ENCODE measurements at places on chromosomes 5 and 9.

DNA sequence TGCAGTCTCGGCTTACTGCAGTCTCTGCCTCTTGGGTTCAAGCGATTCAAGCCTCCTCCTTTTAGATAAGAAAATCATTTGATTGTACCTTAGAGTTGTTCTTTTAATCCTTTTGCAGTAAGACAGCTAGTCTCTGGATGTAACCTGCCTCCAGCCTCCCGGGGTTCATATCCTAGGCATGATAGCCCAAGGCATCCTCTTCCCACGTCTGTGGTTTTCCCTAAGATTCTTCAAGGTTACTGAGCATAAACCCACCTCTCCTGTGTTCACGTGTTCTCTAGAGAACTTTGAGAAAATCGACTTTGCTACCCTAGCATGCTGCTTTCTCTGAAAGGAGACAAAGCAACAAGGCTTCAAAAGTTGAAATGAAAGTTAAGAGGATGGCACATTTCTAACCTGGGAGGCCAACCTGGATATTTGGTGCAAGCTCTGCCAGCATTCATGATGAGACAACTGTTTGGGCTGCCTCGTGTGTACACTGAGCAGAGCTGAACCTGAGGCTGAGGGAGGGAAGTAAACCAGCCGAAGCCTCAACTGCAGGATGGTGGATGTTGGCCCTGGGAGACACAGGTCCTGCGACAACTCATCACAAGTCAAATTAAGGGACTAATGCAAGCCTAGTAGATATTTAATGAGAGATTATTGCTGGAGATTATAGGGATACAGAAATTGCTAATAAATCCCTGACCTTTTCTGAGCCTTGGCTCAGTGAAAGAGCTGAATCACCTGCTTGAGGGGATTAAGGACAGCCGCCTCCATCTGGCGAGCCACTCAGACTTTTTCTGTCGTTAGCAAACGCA is 261.8 kb downstream of the ARHGAP26 start:
- no peak for DNase-seq

DNA sequence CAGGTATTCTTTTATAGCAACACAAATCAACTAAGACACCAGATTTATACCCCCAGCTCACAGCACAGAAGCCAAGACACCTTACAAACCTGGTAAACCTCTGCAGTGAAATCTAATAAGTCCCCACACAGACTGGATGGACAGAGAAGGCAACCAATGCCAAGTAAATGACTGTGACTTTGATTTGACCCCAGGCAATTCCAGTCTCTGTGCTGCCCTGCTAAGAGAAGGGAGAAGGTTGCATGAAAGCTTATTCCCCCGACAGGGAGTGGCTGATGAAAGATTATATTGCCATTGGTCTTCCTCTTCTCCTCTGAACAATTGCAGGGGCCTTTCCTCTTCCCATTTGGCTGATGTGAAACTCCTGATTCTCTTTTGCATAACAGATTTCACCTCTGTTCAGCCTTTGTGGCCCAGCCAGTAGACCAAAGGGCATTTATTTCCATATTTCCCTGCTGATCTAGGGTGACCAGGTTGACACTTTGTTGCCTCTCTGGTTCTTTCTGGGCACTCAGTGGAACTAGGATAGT is 107.6 kb downstream of the ADRB2 start:
- DNase-seq: no peak

DNA sequence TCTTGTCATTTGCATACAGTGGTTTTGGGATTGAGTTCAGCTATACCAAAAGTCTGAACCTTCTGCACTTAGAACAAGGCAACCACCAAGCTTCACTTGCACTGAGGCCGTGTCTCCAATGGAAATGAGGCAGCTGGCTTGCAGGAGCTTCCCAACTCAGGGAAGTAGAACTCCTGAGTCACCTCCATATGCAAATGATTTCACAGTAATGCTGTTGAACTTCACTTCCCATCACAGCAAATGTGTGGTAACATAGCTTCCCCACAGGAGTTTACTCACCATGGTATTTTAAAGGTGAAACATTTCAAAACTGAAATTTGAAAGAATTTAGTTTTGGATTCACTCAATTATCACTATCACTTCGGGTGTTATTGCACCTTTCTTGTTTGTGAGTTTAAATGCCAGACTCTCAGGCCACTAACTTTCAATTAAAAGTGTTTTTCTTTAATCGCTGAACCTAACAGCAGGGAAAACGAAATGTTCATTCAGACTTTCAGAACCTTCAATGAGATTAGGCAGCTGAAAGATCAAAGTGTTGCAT is 9.0 kb downstream of the CD274 start:
- no peak for DNase-seq

GRCh38 chr5:62606878-62607277 is 28.3 kb downstream of the LRRC70 start:
- no peak for DNase-seq

DNA sequence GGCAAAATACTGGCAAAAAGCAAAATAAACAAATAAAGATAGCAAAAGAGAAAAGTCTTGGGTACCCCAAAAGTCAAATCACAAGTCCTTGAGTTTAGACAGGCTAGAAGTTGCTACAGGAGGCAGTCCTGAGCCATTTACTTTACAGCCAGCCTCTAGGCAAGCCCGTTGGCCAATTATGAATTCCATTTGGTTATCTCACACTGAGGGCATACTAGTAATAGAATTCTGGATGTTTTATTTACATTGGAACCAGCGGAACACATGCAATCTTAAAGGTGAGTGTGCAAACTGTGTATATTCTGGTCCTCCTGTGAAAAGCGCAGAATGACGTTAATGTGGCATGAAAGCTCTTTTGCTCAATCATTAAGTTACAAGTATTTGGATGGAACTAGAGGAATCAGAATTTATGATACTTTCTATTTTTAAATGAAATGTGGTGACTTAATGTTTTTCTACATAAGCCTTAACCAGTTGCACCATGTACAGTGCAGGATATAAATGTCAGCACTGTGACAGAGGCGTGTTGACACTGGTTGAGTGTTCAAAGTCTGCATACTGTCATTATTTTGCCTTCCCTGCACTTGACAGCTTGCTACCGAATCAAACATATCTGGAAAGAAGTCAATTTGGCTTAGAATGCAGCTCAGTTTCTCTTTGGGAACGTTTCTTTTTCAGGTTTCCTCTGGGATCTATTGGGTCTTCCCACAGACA is 7.9 kb downstream of the GDNF start:
- DNase-seq: no peak

GRCh38 chr5:179308563-179309382 is 36.5 kb downstream of the ADAMTS2 start:
- DNase-seq: no peak

DNA sequence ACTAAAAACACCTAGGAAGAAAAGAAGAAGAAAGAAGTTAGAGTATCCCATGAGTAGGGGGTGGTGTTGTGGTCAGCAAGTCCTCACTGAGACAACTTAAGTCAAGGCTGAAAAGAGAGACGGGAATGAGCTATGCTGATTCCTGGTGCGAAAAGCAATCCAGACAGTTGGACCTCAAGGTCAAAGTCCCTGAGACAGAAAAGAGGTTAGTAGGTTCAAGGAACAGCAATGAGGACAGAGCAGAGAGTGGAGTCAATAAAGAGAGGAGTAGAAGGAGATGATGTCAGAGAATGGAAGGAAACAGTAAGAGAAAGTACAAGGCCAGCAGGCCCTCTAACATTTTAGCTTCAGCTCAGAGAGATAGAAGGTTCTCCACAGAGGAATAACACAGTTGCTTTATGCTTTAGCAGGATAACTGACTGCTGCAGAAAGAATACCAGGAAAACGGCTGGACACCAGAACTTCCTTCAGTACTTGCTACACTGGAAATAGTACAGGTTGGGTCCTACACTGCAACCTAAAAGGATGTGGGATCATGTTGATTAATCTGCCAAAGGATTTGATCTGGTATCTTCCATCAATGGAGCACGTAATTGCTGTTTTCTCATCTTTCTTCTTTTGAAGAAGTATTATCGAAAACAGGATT is 43.6 kb downstream of the GNAQ start:
- no peak for DNase-seq

DNA sequence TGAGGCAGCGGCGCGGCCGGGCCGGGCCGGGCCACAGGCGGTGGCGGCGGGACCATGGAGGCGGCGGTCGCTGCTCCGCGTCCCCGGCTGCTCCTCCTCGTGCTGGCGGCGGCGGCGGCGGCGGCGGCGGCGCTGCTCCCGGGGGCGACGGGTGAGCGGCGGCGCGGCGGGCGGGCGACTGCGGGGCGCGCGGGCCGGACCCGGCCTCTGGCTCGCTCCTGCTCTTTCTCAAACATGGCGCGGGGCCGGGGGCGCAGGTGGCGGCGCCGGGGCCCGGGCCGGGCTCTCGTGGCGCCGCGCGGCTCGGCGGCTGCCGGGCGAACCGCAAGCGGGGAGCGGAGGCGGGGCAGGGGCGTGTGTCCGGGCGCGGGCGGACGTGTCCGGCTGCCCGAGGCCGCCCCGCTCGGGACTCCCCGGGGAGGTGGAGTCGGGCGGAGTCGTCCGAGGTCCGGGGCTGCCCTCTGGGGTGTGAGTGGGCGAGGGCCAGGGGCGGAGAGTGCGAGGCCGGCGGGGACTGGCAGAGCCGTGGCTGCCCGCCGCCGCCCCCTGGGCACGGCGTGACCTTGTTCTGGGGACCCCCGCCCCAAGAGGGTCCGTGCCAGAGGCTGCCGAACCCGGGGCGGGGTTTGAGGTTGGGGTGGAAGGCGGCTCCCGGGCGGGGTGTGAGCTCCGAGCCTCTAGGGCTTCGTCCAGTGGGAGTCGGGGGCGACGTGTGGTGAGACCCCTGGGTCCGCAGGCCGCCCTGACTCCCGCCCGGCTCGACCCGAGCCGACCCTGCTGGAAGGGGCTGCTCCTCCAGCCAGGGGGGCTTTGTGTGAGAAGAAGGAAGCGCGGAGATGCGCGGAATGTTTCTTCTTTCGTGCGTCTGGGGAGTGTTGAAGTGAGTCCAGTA is 485 bp downstream of the TGFBR1 start:
- DNase-seq: no peak

GRCh38 chr5:83337453-83338035 is 134.0 kb upstream of the VCAN start:
- no peak for DNase-seq

- DNase-seq: no peak
These were observed 300.7 kb downstream of the MSX2 start for GRCh38 chr5:175025077-175025476.

GRCh38 chr5:158751961-158752655 is 347.6 kb downstream of the EBF1 start:
- no peak for DNase-seq

- DNase-seq: no peak
These were observed 126.4 kb upstream of the RAI14 start for GRCh38 chr5:34529581-34530331.

- no peak for DNase-seq
These were observed 70.3 kb upstream of the CNTLN start for GRCh38 chr9:17064558-17064957.

- no peak for DNase-seq
These were observed 34.3 kb upstream of the RPS23 start for GRCh38 chr5:82312373-82312856.

DNA sequence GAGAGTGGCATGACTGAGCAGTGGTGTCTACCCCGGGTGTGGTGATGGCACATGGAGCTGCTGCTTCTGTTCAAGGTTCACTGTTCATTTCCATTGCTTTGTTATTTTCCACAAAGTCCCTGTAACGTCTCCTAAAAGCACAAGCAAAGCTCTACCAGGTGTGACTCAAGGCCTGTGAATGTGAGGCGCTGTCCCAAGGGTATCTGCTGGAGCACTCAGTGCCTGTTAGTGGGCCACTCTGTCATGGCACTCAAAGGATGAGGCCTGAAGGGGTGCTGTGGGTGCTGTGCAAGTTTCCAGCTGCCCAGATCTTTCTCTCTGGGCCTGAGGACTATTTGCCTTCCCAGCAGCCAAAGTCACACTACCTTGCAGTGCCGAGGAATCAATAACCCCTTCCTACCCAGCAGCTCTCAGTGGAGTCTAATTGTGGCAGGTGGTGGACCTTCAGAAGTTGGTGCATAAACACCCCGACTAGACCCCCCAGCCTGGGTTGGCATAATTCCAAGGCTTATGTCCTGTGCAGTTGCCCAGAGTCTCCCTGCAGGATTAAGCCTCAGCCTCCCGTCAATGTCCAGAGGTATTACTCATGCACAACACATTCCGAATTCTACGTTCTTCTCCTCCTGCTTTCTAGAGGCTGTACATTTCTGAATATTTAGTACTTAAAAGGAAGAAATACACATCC is 17.4 kb upstream of the PTCH1 start:
- DNase-seq: no peak

GRCh38 chr5:61595426-61595825 is 263.4 kb downstream of the ZSWIM6 start:
- DNase-seq: no peak

- no peak for DNase-seq
These were observed 32.7 kb upstream of the CDKN2B start for GRCh38 chr9:22041775-22042174.

DNA sequence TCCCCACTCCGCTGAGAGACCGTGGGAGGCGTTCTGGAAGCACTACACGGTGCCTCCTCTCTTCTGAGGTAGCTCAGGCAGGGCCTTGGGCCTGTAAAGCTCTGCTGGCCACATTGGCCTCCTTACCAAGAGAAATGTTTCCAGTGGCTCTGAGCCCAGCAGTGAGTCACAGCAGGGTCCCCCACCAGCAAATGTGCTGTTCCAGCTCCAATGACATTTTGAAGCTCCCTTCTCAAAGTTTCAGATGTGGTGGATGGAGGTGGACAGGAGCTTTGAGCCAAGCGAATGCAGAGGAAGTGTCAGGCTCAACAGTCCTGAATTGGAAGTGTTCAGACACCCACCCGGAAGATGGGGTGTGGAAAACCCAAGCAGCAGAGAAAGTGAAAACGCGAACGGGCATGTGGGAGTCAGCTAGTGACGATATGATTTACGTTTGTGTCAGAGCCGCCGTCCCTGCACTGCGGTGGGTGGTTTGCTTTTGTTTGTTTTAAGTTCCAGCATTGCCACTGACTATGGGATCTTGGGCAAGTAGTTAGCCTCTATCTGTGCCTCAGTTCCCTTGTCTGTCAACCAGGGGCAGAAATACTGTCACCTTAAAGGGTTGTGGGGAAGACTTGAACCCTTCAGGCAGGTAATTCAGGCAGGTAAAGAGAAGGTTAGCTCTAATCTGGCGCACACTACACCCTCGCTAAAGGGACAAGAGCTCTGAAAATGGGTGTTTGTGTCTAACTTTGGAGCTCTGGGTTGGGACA is 38.2 kb downstream of the C5orf15 start:
- DNase-seq: peak; percentile 40

- no peak for DNase-seq
These were observed 333.6 kb downstream of the CSNK1G3 start for GRCh38 chr5:123845356-123846100.

GRCh38 chr5:101532430-101532829 is 629.3 kb upstream of the ST8SIA4 start:
- no peak for DNase-seq
